ENCODE measurements at places on chromosomes 6 and 20.

GRCh38 chr6:92176666-92177065, 1242.7 kb downstream of the EPHA7 start:
- DNase-seq: no peak

DNA sequence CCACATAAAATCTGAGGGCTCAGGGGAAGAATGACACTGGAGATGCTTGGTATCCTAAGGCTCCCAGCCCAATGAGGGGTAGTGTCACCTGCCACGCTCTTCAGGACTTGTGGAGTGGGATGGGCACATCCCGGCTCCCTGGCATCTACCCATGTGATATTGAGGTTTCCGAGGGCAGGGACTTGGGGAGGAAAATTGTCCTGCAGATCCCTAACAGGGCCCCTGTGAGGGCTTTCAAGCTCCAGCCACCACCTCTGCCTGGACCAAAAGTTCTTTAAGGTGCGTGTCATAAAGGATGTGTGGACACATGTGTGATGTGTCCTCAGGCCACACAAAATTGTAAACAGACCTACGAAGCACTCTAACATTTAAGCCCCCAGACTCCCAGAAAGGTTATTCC, 2.5 kb downstream of the SCML4 start:
- DNase-seq: no peak

DNA sequence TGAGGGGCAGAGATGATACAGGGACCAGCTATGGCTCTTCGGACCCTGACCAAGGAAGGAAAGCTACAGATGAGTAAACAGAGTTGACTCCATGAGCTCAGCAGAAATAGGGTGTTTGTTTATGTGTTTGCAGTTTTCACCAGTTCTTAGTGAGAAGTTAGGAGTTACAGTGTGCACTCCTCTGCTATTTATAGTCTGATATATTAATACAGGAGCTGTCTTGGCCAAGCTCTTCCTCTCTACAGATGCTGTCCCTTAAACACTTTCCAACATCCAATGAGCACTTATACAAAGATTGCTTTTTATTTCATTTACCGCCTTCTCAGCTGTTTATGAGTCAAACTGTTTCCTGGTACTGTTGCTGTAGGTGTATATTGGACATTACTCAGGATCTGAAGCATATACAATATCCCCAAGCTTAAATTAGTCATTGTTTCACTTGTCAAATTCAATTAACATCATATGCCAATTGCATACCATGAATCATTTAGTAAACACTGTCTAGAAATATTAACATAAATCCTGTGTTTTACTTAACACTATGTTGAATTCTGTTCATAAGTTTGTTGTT, 618.0 kb downstream of the PRKN start:
- DNase-seq: no peak

DNA sequence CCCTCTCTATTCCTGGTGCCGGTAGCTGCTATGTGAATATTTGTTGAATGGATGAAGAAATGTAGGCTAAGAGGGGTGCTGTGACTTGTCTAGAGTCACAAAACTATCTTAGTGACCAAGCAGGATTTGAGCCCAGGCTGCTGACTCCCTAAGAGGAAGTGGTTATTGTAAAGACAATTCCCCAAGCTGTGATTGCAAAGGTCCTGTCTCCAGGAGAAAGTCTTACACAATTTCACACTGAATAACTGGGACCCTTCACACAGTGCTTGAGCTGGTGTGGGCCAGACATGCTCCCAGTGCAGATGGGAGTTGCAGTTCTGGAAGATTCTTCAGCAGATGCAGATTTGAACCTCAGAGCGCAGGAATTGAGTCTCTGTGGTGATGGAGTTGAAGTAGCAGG, 38.1 kb downstream of the IYD start:
- no peak for DNase-seq

GRCh38 chr6:94270091-94270948, 851.0 kb upstream of the EPHA7 start:
- no peak for DNase-seq

GRCh38 chr6:65071480-65071879, 635.5 kb downstream of the EYS start:
- DNase-seq: no peak

GRCh38 chr20:38863024-38863851, 57.7 kb downstream of the PPP1R16B start:
- DNase-seq: peak; percentile 71

- no peak for DNase-seq
Observed at GRCh38 chr6:106511288-106512047, 117.8 kb downstream of the RTN4IP1 start.

- DNase-seq: no peak
Observed at GRCh38 chr6:158517581-158517980, 42.3 kb upstream of the TMEM181 start.

GRCh38 chr6:16533721-16534136, 227.5 kb downstream of the ATXN1 start:
- DNase-seq: no peak

- DNase-seq: peak; percentile 80
Observed at GRCh38 chr20:1225783-1226654, at the start of gene RAD21L1. Gene RAD21L1, plus strand, starts transcription at chr20:1226044. Its CDS starts 2,410 bp downstream, at chr20:1228454.

DNA sequence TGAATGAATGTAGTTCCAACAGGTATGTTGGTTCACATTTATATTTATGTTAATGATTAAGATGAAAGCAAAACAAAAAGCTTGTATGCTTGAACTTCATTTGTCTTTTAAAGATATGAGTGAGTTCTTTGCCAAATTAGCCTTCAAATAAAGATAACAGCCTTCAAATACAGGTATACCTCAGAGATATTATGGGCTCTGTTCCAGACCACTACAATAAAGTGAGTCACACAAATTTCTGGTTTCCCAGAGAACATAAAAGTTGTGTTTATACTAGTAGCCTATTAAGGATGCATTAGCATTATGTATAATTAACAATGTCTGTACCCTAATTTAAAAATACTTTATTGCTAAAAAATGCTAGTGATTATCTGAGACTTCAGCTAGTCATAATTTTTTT, 245.3 kb upstream of the MAN1A1 start:
- DNase-seq: no peak

- DNase-seq: no peak
Observed at GRCh38 chr6:67560068-67560467, 1075.0 kb upstream of the ADGRB3 start.

DNA sequence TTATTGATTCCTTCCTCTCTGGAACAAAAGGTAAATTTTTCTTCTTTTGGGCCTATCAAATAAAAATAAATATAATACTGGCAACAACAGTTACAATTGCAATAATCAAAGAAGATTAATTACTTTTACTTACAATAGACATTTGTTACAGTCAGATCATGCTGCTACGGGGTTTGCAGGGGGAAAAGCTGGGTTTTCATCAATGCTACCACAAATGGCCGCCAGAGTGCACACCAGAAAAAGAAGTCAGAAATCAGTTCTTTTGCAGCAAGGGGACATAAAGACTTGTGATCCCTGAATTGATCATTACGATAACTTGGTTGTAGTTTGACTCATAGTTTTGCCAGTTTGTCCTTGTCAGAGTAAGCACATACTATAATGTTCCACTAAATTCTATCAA, 714.5 kb upstream of the EYS start:
- no peak for DNase-seq

DNA sequence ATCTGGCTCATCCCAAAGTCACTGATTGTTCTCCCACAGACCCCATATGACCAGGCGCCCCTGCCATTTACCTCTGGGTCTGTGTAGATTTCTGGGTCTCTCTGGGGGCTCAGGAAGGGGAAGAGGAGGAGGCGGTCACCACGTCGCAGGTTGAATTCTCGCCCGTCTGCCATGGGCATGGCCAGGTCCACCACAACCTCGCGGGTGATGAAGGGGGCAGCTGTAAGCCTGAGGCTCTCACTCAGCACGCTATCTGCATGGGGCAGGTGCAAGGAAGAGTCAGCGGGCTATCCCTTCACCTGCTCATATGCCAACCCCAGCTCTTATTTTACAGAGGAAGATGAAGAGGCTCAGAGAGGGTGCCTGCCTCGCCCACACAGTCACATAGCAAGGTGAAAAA, 30.5 kb upstream of the KCNB1 start:
- DNase-seq: no peak
